ENCODE measurements at places on chromosomes 5 and 9.
A peak's percentile ranks its signal among the peaks of the same experiment; 100 is the strongest.

- DNase-seq: no peak
These were observed 28.1 kb downstream of the SOX30 start for GRCh38 chr5:157624144-157624543.

DNA sequence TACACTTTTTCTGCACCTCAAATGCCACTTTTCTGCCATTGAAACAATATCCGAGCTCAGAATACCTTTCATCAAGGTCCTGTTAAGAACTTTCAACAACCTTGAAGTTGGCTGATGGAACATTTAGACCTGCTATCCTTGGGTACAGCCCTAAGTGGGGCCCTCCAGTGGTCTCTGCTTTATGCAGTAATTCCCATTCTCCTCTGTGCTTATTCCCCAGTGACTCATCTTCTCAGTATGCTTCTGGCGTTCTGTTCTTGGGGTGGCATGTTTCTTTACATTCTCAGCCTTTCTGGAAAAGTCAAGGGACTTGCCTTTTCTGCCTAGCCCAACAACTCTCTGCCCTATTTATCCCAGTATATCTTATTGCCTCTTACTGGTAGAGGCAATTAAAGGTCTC lies 7.1 kb downstream of the ANP32B start:
- DNase-seq: no peak

DNA sequence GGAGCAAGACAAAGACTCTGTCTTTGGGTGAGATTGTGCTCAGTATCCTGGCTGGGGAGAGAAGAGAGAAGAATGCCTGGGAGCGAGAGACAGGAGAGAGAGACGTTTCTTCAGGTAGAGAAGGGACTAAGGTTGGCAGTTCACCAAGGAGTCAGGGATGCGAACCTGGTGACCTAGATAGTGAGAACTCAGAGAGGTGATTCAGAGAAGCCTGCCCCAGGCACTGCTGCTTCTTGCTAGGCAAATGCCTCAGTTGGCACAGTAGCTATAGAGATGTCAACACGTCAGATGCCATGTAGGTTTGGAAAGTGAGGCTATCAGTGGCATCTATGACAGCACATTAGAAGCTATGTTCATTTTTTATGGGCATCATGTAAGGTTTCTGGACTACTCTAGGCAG lies 231.6 kb upstream of the VLDLR start:
- no peak for DNase-seq

GRCh38 chr5:91141642-91142041 lies 241.5 kb downstream of the ARRDC3 start:
- no peak for DNase-seq

GRCh38 chr9:95876595-95876994 lies 1.1 kb downstream of the ERCC6L2 start:
- DNase-seq: no peak

DNA sequence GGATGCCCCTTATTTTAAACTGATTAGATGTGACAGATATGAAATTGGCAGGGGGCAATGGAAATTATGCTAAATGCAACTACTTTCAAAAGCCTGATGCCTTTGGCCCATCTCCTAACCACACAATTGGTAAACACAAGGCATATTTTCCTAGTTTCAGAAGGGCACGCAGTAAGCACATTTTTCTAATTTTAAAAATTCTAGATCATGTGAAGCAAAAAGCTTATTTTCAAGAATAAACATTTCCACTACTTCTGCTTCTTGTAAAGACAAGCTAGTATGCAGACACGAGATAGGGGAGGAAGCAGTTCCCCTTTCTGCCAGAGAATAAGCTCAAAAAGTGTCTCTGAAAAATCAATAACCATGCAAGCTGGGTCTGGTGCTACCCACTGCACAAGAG lies 67.7 kb downstream of the ABCA1 start:
- no peak for DNase-seq

DNA sequence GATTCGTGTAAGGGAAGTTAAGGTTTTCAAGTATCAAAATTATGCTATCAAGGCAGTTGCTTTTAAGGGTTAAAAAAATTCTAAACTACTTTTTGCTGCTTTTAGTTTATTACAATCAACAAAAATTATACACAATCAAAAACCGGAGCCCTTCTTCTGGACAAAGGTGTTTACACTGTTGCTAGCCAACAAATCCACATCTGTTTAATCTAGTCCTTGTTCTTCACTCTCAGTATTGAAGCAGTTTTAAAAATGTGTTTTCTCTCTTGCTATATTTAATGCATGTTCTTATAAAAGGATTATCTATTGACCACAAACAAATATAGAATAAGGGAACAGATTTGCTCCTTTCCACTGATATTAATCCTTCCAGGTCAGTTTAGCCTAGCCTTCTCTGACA lies 2.5 kb downstream of the FEM1C start:
- DNase-seq: no peak

DNA sequence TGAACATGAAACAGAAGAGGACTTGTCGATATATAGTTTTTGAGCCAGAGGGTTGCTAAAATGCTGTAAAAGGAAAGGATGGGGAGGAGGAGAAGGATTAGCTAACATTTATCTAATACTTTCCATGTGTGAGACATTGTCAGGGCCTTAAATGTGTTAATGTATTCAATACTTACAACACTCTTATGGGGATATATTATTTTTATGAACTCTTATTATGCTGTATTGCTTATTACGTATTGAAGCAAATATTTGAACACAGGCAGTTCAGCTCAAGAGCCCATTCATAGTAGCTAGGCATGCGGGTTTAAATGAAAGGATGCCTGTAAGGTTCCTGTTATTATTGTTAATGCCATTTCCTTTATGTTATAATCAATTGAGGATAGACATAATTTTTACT lies 391.5 kb downstream of the CCDC171 start:
- no peak for DNase-seq

DNA sequence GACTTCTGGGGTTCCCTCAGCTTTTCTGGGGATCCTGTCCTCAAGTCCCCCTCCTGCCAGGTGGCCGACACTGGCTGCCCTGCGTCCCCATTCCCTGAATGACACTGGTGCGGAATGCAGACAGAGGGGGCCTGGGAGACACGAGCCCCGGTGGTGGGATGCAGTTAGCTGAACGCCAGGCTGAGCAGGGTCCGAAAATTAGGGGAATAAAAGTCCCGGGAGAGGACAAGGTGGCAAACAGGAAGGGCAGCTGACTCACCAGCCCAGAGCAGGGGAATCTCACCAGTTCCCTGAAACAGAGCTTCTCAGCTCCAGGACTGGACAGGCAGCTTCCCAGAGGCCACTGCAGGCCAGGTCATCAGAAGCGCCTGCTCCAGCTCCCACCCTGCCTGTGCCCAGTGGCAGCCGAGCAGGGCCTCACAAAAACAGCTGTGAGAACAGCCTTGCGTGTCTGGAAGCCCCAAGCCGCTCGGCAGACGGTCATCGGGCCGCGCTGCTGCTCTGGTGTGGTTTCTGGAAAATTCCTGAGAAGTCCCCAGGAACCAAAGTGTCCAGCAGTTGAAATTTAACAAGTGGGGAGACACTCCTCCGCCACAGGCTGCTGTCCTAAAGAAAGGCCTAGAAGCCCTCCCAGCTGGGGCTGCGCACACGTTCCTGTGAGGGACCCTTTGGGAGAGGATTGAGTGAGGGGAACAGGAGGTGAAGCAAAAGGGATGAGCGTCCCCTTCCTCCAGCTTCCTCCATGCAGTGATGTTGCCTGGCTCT lies 47.6 kb upstream of the EXOC3 start:
- no peak for DNase-seq

GRCh38 chr9:100086097-100086635 lies 12.6 kb downstream of the ERP44 start:
- DNase-seq: no peak

GRCh38 chr5:58455066-58455465 lies 4.8 kb downstream of the PLK2 start:
- no peak for DNase-seq

DNA sequence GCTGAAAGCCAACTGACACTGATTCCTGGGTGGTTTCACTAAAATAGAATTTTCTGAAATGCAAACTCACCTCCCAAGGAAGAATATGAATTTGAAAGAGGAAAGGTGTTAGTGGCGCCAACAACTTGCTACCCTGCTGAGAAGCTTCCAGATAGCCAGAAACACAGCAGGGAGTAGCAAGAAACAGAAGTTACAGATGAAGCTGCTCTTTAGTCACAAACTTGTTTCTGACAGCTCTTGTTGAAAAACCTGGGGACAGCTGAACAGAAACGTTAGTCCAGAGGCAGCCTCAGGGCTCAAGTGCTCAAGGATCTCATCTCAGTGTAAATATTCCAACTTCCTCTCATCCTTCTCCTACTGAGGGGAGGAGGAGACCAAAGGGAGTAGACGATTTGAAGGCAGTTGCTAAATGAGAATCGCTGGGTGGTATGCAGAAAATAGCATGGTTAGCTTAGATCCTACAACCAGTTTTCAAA lies 184.1 kb downstream of the PDE4D start:
- DNase-seq: no peak

- DNase-seq: no peak
These were observed 8.0 kb upstream of the HABP4 start for GRCh38 chr9:96441798-96442445.

DNA sequence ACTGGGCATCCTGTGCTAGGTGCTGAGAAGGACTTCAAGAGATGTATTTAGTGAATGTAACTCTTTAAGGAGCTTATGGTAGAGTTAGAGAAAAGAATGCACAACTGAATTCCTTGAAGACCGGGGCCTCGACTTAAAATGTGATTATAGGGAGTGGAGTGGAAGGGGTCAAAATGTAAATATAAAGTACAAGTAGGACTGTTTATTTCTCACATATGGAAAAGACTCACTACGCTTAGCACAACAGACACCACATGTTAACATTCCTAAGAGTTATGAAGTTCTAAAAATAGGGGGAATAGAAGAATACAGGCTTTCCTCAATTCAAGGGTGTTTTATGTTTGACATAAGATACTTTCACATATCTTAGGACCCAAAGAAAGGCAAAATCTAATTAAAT lies 117.8 kb upstream of the OSMR start:
- DNase-seq: no peak

GRCh38 chr5:10377081-10377480 lies 23.6 kb downstream of the MARCHF6 start:
- no peak for DNase-seq

GRCh38 chr5:89324990-89325389 lies 442.0 kb upstream of the MEF2C start:
- no peak for DNase-seq

- DNase-seq: no peak
These were observed 218.8 kb upstream of the IL12B start for GRCh38 chr5:159549046-159549445.

DNA sequence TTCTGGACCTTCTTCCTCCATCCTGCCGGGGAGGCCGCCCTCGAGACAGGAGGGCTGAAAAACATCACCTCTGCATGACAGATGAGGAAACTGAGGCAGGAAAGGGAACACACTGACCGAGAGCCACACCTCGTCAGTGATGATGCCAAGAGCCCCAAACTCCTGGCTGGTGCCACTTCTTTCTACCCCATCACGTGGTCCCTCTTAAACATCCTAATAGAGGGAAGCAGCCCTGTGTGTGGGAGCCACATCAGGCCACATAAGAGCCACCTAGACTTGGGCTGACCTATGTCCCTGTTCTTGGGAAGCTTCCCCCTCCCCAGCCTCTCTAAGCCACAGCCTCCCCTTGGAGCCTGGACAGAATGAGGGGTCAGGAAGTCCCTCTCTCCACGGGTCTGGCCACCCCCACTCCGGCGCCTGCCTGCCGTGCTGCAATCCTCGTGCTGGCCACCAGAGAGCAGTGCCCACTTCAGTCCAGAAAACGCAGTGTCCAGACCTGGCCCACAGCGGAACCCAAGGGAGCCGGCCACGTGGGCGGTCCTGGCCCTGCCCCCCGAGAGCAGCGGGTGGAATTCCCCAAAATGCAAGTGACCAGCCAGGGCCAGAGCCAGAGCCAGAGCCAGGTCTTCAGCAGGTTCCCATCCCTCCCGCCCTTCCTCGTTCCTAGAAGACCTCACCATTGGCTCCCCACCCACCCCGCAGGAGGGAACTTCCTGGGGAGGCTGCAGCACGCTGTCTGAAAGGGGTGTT lies 54.7 kb upstream of the SARDH start:
- peak; percentile 11 for DNase-seq

DNA sequence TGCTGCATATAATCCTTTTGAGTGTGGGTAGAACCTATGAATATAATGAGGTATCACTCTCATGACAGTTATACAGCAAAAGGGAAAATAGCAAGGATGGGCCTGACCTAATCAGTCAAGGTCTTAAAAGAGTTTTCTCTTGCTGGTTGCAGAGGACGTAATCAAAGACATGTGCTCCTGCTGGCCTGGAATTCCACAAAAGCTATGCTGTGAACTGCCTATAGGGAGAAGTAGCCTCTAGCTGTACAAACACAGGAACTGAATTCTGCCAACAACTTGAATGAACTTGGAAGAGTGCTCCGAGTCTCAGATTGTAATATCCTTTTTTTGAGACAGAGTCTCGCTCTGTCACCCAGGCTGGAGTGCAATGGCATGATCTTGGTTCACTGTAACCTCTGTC lies 195.6 kb downstream of the PLK2 start:
- DNase-seq: no peak

GRCh38 chr9:91187965-91188344 lies 173.8 kb downstream of the AUH start:
- DNase-seq: no peak

DNA sequence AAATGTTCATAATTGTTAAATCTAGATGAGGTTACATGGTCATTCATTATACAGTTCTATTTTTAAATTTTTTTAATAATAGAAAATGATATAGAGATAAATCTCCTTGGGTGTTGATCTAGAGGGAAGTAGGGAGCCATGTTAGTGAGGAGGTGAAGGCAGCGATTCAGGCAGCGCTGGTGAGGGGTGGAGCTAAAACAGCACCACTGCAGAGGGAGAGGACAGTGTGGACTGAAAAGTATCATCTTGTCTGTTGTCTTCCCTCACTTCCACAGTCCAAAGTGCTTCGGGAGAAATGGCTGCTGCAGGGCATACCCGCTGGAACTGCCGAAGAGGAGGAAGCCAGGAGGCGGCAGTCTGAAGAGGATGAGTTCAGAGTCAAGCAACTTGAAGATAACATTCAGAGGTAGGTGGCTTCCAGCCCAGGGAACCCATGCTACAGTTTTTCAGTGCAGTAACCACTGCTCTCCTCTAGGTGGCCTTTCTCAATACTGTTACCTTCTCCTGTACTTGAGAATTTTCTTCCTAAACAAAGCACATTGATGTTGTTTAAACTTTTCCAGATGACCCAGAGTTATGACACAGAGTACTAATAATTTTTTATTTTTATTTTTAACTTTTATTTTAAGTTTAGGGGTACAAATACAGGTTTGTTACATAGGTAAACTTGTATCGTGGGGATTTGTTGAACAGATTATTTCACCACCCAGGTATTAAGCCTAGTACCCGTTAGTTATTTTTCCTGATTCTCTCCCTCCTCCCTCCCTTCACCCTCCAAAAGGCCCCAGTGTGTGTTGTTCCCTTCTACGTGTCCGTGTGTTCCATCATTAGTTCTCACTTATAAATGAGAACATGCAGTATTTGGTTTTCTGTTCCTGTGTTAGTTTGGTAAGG lies 100.5 kb downstream of the PALM2AKAP2 start:
- no peak for DNase-seq

DNA sequence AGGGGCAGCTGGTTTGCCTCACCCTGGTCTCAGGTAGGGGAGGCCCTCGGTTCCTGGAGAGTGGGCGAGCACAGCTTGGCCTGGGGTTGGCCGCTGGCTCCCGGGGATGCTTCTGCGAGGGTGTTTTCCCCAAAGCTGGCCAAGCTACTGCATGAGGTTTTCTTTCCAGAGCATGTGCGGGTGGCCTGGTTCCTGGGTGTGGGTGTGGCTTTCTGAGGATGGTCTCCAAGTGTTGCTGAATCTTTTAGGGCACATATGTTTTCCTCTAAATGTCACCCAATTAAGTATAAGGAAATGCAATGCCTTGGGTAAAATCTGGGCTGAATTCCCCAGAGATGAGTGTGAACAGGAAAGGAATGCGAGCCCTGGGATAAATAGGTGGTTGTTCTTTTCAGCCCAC lies 115.8 kb upstream of the ICE1 start:
- DNase-seq: no peak

- DNase-seq: no peak
These were observed 7.2 kb downstream of the GAPT start for GRCh38 chr5:58498340-58498942.
